ENCODE measurements at places on chromosomes 4 and X.
A peak's percentile ranks its signal among the peaks of the same experiment; 100 is the strongest.

DNA sequence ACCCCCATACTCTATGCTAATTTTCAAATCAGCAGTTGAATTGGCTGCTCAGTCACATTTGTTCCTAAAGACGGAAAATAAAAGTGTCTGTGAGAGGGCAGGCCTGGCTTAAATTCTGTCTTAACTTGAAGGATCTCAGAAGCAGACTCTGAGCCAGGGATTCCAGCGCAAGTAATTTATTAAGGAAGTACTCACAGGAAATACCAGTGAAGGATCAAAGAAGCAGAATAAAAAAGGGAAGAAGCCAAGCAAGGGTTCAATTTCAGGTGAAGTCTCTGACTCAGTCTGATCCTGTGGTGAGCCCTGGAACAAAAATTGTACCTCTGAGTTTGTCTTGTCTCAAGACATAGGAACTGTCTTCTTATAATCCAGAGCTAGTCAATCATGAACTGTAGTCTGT is 52.2 kb downstream of the IL1RAPL1 start:
- no peak for DNase-seq

GRCh38 chr4:140020457-140021361 is 133.3 kb downstream of the MAML3 start:
- no peak for DNase-seq

DNA sequence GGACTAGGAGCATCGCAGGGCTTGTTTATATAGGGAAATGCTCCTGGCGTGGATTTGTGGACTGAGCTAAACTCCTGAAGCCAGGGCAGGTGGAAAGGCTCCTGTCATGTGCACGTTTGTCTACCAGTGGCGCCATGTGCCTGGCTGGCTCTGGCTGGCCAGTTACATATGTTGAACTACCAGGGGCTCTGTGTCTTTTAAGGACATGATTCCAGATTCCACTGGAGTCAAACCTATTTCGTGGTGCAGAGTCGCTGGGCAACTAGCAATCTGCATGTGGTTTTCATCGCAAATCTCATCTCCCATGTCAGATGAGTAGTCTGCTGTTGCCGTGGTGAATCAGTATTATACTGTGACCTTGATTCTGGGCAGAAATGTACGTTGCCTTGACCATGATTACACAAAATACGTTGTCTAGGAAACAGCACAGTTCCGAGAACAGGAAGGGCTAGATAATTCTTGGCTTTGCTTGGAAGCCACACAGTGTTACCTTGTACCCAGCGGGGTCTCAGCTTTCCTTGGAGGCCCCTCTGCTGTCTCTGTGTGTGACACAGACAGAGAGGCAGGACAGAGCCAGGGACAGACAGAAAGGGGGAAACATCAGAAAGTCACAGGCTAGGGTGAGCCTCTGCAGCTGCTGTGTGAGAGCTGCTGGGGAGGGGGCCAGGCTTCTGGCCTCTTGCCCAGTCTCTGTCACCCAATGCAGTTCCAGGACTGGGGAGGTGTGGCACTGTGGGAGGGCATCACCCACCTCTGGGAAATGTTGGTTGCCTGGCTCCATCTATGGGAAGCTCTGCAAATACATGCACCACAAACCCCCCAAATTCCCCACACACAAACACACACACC is 19.2 kb downstream of the PNMA6E start:
- peak; percentile 45 for DNase-seq

DNA sequence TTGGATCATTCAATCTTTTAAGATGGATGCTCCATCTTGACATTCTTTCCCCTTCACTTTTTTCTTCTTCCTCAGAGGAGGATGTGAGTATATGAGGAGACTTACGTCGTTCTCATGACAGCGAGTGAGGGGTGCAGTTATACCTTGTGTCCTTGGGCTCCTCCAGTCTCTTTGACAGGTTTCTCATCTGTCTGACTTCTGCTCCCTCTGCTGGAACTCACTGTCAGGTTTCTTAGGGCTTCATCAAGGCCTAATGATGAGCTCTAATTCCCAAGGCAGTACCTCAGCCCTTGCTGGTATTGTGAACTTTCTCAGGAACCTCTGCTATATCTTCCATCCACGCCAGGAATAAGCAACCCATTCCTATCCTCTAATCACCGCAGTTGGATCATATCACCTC is 237.8 kb upstream of the ADGRL3 start:
- no peak for DNase-seq

- DNase-seq = no peak
Observed at GRCh38 chr4:5409237-5409636, 299.1 kb downstream of the EVC2 start.

DNA sequence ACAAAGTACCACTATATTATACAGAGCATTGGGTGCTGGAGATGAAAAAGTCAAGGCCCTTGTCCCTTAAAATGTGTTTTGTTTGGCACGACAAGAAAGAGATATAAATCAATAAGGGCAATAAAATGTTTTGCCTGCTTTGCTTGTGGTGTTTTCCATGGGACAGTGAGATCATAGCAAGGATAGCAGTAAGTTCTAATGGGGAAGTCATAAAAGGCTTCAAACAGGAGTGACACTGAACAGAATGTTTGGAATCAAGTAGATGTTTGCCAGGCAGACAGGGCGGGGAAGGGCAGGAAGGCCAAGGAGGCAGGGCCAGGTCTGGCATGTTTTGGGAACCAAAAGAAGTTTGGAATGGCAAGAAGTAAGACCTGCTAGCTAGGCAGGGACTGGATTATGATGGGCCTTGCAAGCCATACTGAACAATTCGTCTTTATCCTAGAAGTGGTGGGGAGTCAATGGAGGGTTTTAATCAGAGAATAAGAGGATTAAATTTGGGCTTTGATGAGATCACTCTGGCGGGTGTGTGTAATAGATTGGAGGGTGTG is 16.4 kb downstream of the FGF2 start:
- no peak for DNase-seq

DNA sequence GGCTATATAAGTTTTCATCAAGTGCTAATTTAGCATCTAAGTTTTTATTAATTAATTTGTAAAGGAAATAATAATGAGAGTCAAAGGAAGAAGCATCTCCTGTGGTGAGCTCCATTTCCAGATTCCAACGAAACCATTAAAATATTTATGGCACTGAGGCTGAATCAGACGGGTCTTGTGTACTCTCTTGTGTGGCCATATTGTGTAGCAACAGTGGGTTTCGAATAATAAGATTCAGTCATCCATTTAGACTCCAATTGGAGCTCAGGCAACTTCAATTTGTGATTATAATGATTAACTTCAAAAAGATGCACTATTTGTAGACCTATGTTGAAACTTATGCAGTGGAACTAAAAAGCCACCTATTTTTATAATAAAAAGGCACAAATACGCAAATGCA is 82.4 kb downstream of the SNCA start:
- DNase-seq = peak; percentile 4

DNA sequence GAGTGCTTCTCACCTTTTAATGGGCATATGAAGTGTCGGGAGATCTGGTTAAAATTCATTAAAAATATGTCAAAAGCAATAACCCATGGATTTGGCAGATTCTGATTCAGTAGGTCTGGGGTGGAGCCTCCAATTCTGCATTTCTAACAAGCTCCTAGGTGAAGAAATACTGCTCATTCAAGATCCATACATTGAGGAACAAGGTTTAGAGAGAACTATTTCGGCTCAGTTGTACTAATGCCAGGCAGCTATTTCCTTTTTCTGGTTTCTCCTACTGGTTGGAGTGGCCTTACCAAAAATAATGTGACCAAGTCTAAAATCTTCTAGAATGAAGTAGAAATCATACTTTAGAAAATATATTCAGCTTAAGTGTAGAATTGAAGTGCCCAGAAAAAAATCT is 117.5 kb downstream of the TSPAN7 start:
- DNase-seq = no peak

- DNase-seq = peak; percentile 4
Observed at GRCh38 chr4:74014332-74014731, 15.9 kb upstream of the CXCL5 start.

GRCh38 chrX:137031517-137032340 is 2.1 kb downstream of the GPR101 start:
- DNase-seq = peak; percentile 53

- DNase-seq = no peak
Observed at GRCh38 chrX:37786624-37787422, 7.0 kb downstream of the CYBB start.

- DNase-seq = no peak
Observed at GRCh38 chr4:2078584-2078983, 19.5 kb downstream of the NAT8L start.

- no peak for DNase-seq
Observed at GRCh38 chr4:137343221-137343620, 189.1 kb downstream of the PCDH18 start.

GRCh38 chr4:2830632-2831610 is 12.7 kb upstream of the ADD1 start:
- DNase-seq = no peak

DNA sequence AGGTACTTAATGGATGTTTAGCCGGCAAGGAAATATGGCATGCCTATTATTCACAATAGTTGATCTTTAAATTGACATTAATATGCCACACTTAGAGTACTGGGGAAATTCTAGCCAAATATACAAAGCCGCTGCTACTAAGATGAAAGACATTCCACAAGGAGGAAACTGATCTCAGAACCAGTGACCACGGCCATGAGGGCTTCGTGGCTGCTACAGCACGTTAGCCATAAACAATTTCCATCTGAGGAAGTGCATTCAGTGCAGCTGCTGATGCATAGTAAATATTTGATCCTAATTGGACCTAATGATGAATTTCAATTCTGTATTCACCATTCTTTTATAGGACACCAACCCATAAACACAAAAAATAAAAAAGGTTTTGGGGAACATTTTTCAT is 59.1 kb downstream of the SORBS2 start:
- DNase-seq = no peak

GRCh38 chr4:183959319-183960045 is 54.4 kb downstream of the STOX2 start:
- peak; percentile 9 for DNase-seq

DNA sequence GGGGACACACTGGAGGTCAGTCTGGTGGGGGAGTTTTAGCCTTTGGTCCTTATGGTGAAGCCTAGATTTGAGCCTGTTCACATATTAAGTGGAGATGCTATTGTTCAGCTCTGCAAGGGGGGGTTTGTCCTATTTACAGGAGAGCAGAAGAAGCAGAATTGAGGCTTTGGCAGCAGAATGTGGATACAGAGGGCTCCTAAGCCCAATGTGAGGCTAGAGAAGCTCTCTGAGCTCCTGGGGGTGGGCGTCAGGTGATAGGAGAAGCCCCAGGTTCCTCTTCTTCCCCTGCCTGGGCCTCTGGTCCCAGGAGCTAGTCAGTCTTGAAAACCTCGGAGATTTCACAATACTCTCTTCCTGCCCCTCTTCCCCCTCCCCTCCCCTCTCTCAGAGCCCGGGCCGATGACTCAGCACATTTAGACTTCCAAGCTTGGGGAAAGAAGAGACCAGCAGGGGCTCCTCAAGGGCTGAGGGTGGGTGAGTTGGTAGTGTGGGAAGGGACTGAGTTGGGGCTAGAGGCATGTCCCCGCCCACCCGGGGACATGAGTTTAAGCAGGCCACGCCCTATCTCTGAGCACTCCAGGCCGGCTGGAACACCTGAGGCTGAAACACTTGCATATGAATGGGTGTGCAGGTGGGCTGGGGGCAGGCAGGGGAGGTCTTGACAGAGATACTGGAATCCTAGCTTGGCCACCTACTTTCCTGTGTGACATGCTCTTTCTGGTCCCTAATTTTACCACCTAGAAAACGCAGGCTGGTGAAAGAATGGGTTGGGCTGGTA is 3.4 kb downstream of the TFE3 start:
- DNase-seq = peak; percentile 97

GRCh38 chr4:184309241-184310170 is 91.8 kb upstream of the ENPP6 start:
- DNase-seq = no peak

DNA sequence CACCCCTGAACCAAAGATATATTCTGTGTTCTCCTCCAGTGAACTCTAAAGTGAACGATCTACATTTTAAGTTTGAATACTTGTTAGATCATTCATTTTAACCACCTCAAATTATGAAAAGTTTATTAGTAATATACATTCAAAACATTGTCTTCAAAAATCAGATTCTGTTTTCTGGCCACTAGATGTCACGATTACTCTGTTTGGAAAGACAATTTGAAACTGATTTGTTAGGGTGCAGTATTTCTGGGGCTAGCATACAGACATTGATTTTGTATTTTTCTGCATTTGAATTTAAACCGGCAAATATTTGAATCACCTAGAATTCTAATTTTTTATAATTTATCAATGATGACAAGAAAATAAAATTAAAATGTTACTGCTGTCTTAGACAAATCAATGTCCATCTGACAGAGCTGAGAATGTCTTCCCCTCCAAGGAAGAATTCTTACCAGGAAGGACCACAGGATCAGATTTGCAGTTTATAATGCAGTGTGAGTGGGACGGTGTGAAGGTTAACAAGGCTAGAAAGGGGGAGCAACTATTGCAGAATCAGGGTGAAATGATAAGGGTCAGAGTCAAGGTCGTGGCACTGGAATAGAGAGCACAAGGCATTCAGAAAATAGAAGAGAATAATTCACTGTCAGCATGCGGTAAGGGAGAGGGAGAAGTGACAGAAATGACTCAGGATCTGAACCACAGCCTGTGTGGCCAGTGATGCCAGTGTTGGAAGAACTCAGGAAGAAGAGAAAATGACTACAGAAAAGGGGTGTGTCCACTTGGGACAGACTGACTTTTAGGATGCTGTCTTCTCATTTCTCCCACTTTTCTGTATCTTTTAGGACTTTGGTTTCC is 91.6 kb downstream of the ANXA10 start:
- peak; percentile 54 for DNase-seq

GRCh38 chr4:35884714-35885480 is 359.4 kb downstream of the ARAP2 start:
- DNase-seq = no peak

DNA sequence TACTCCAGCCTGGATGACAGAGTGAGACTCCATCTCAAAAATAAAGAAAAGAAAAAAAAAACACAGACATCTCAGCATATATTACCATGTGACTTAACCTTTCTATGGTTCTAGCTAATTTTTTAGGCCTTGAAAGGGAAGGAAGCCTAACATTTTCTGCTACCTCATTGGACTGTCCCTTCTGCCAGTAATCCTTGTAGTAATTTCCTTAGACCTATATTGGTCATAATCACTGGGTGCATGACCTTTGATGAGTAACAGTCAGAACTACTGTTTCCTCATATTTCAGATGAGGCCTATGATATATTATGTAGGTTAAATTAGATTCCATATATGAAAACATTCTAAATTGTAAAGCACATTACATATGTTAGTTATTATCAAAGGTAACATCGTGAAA is 9.6 kb downstream of the XIAP start:
- no peak for DNase-seq

All from fibroblast of skin of scalp (primary cell).